ENCODE measurements at places on chromosomes 12 and 14. TPM values are rescaled to one million over a fixed set of nuclear protein-coding genes. Genes with fewer than 3 reads are reported as not detected.

The TRPV4 gene
- 2.9 TPM for total RNA-seq

DNA sequence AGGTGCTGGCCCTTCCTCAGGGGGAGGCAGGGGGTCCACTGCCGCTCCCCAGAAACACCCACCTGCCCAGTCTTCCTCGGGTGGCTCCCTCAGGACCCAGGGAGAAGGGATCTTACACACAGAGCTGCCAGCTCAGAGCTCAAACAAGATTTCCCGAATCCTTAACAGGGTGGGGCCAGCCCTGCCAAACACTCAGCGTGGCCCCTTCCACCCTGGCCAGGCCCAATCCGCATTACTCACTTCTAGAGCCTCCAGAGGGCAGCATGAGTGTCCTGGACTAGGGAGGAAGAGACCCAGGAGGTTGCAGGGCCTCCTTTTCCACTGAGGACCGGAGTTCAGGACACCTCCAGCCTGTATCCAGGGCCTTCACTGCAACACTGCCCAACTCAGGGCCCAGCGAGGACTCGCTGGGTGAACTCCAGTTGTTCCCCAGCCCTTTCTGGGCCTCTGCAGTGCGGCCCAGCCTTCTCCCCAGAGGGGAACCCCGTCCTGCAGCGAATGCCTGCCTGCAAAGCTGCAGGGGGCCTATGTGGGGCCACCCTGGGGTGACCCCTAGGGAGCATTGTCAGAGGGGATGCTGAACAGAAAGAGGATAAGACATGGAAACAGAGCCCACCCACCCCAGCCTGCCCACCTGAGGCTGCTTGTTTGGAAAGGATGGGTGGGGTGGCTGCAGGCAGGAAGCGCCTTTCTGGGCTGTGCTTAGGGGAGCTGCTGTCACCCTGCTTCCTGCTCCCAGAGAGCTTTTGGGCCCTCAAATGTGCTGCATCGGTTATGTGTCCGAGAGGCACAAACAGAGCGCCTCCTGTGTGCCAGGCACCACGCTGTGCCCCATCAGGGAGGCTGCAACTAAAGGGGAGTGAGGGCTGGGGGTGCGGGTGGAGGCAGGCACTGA is 43.8 kb downstream of the CCNK start:
- no peaks in the 10 kb centered on the region for H3K36me3 ChIP-seq
- peaks cover 15% of the 10 kb centered on the region for H3K4me1 ChIP-seq
- H3K4me3 ChIP-seq = no peak overlapping the region
- no peaks in the 10 kb centered on the region for H3K27me3 ChIP-seq
- peak; percentile 53 for DNase-seq

The KCNC2 gene
- not detected for total RNA-seq

- H3K4me1 ChIP-seq = peaks cover 50% of the 10 kb centered on the region
- no peaks in the 10 kb centered on the region for H3K27me3 ChIP-seq
- peak overlapping the region; percentile 59 for H3K4me3 ChIP-seq
- H3K27ac ChIP-seq = peak overlapping the region; percentile 99
These were observed 49.4 kb downstream of the CD9 start for GRCh38 chr12:6249580-6249979.

GRCh38 chr12:124498275-124499189 is 68.9 kb downstream of the NCOR2 start:
- no peak overlapping the region for H3K4me3 ChIP-seq
- no peak for DNase-seq
- H3K4me1 ChIP-seq = peaks cover 46% of the 10 kb centered on the region
- no peaks in the 10 kb centered on the region for H3K27me3 ChIP-seq

- H3K27ac ChIP-seq = no peak overlapping the region
- H3K36me3 ChIP-seq = peaks cover 8% of the 10 kb centered on the region
- H3K4me1 ChIP-seq = no peaks in the 10 kb centered on the region
These were observed 95.4 kb downstream of the TTC7B start for GRCh38 chr14:90720832-90721231.

- no peak overlapping the region for H3K27ac ChIP-seq
- no peak for DNase-seq
- no peaks in the 10 kb centered on the region for H3K27me3 ChIP-seq
- peaks cover 5% of the 10 kb centered on the region for H3K4me1 ChIP-seq
- no peak overlapping the region for H3K4me3 ChIP-seq
These were observed 4.5 kb downstream of the TAS2R50 start for GRCh38 chr12:10982244-10982643.

GRCh38 chr12:53594897-53595615 is 31.1 kb downstream of the ATF7 start:
- H3K4me1 ChIP-seq = peaks cover 5% of the 10 kb centered on the region
- H3K27me3 ChIP-seq = no peaks in the 10 kb centered on the region
- H3K4me3 ChIP-seq = no peak overlapping the region

GRCh38 chr12:26198742-26199141 is 3.4 kb downstream of the SSPN start:
- DNase-seq = no peak
- H3K4me3 ChIP-seq = no peak overlapping the region
- no peaks in the 10 kb centered on the region for H3K36me3 ChIP-seq
- no peak overlapping the region for H3K27ac ChIP-seq
- 0 out of 2 replicates have a peak, but pooled peaks cover 5% of the 10 kb centered on the region for H3K4me1 ChIP-seq

The LRP1-AS gene
- 1.1 TPM for total RNA-seq

The IFNG-AS1 gene
- total RNA-seq = not detected

- no peak overlapping the region for H3K27ac ChIP-seq
- H3K4me3 ChIP-seq = no peak overlapping the region
- no peaks in the 10 kb centered on the region for H3K27me3 ChIP-seq
- no peaks in the 10 kb centered on the region for H3K4me1 ChIP-seq
These were observed 149.2 kb upstream of the SYT10 start for GRCh38 chr12:33588725-33589405.

DNA sequence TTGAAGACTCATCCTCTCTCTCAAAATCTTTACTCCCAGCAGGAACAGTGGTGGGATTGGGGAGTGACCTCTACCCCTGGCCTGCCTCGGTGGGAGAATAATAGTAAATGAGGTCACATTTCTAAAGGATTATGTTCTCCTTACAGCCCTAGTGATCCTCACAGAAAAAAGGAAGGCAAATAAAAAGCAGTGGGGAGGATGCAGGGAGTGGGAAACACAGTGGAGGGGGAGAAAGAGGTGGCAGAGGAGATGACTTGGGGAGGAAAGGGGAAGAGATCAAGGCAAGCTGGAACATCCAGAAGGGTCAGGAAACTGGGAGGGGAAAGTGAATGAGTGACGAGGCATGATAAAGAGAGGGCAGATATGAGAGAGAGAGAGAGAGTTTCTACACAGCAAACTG is 8.3 kb upstream of the SYNDIG1L start:
- no peak overlapping the region for H3K4me3 ChIP-seq
- DNase-seq = no peak
- no peaks in the 10 kb centered on the region for H3K36me3 ChIP-seq
- no peak overlapping the region for H3K27ac ChIP-seq

- no peak for DNase-seq
- H3K4me3 ChIP-seq = no peak overlapping the region
- H3K4me1 ChIP-seq = no peaks in the 10 kb centered on the region
- no peaks in the 10 kb centered on the region for H3K27me3 ChIP-seq
- H3K36me3 ChIP-seq = no peaks in the 10 kb centered on the region
- H3K27ac ChIP-seq = no peak overlapping the region
These were observed 460.8 kb downstream of the BCAT1 start for GRCh38 chr12:24488091-24488596.

The SLC22A17 gene
- 2.8 TPM for total RNA-seq

The KRT85 gene
- not detected for total RNA-seq

DNA sequence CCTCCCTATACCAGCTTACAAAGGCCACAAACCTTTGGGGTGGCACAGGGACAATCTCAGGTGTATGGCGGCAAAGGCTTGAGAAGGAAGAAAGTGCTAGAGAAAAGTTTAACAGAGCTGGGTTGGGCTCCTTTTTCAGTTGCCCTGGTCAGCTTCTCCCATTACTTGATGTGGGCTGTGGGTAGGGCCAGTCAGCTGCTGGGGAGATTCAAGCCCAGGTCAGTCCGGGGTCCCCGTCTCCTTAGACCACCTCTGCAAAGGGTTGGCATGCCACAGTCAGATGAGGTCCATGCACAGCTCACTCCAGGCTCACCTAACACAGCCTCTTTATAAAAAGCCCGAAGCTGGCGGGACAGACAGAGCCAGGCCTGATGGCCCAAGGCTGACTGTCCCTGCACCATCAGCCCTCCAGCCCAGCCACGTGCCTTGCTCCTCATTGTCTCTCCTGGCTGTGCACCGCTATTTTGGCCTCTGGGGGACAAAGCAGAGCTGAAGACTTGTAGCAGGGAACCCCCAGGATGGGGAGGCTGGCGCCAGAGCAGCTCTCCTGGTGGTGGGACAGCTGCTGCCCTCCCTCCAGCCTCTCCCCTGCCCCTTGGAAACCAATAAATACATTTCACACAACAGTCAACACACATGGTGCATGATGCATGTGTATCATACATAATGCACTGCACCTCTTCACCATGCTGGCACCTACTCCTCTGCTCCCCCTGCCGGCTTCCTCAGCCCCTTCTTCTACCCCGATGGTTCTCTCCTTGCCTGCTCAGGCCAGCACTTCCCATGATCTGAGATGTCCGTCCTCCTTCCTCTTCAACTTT is 61.7 kb upstream of the DDX11 start:
- H3K27ac ChIP-seq = no peak overlapping the region
- no peak for DNase-seq
- peaks cover 26% of the 10 kb centered on the region for H3K4me1 ChIP-seq
- H3K4me3 ChIP-seq = no peak overlapping the region
- no peaks in the 10 kb centered on the region for H3K36me3 ChIP-seq

- no peak overlapping the region for H3K27ac ChIP-seq
- no peak overlapping the region for H3K4me3 ChIP-seq
- no peak for DNase-seq
- H3K27me3 ChIP-seq = peaks cover 5% of the 10 kb centered on the region
- H3K36me3 ChIP-seq = no peaks in the 10 kb centered on the region
These were observed 97.5 kb downstream of the LRRC74A start for GRCh38 chr14:76923431-76924370.

The MTA1 gene
- 117 TPM for total RNA-seq

GRCh38 chr12:10102322-10102721 is 3.5 kb upstream of the CLEC1A start:
- no peaks in the 10 kb centered on the region for H3K4me1 ChIP-seq
- H3K4me3 ChIP-seq = no peak overlapping the region
- DNase-seq = no peak
- no peaks in the 10 kb centered on the region for H3K36me3 ChIP-seq
- no peak overlapping the region for H3K27ac ChIP-seq

GRCh38 chr12:95790033-95790916 is at the start of gene NTN4:
TSS of gene NTN4 (minus strand) at chr12:95790764. CDS start at chr12:95790309, 455 bp downstream.
- peak within 1 kb of the TSS; percentile 22 for H3K27ac ChIP-seq
- peak within 1 kb of the TSS; percentile 71 for H3K4me3 ChIP-seq
- H3K36me3 ChIP-seq = no peaks in the 10 kb centered on the region
- peaks cover 13% of the 10 kb centered on the region for H3K27me3 ChIP-seq
- DNase-seq = peak; percentile 36

- H3K36me3 ChIP-seq = no peaks in the 10 kb centered on the region
- H3K4me1 ChIP-seq = peaks cover 3% of the 10 kb centered on the region
- H3K27me3 ChIP-seq = no peaks in the 10 kb centered on the region
- peak; percentile 28 for DNase-seq
These were observed 37.8 kb upstream of the NAA30 start for GRCh38 chr14:57352396-57353170.

DNA sequence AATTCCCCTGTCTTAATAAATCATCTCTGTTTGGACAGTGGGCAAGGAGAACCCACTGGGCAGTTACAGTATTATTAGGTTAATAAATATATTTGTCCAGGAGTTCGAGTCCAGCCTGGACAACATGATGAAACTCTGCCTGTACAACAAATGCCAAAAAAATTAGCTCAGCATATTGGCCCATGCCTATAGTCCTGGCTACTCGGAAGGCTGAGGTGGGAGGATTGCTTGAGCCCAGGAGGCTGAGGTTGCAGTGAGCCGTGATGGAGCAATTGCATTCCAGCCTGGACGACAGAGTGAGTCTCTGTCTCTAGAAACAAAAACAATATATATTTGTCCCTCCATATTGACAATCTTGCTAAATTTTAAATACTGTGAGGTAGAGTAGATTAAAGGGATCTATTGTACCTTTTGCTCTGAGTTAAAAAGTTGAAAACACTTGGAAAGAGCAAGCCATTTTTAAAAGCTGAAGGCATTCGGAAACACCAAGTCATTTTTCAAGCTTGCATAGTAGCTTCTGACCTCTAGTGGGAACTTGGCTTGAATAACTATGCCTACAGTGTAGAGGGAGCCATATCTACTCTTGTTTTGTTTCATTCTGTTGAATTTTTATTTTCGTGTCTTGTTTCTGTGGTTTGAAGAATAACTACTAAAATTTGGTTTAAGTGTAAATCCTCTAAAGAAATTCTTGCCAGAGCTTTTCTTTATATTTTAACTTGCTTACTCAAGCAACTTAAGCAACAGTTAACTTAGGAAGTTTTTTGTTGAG is 14.6 kb upstream of the EEA1 start:
- H3K27me3 ChIP-seq = no peaks in the 10 kb centered on the region
- no peak overlapping the region for H3K4me3 ChIP-seq
- H3K4me1 ChIP-seq = peaks cover 17% of the 10 kb centered on the region
- no peaks in the 10 kb centered on the region for H3K36me3 ChIP-seq
- H3K27ac ChIP-seq = no peak overlapping the region
- no peak for DNase-seq

DNA sequence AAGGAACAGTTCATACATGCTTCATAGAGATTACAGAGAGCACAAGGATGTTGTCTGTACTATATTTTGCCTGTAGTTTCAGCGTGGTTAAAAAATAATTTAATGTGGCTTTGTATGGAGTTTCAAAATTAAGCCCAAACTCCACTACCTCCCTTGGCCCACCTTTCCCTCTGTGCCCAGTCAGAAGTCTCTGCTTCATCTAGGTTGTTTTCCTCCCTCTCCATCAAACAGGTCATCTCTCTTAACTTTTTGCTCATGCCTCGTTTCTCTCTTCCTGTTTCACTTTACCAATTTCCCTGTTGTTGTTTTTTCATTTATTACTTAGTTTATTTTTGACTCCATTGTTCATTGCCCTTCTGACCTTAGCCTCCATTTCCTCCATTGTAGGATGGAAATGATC is 94.9 kb upstream of the NEDD1 start:
- H3K27me3 ChIP-seq = no peaks in the 10 kb centered on the region
- DNase-seq = no peak
- no peak overlapping the region for H3K27ac ChIP-seq
- 0 out of 2 replicates have a peak, but pooled peaks cover 7% of the 10 kb centered on the region for H3K4me1 ChIP-seq
- no peaks in the 10 kb centered on the region for H3K36me3 ChIP-seq

- no peak overlapping the region for H3K27ac ChIP-seq
- DNase-seq = no peak
- no peaks in the 10 kb centered on the region for H3K4me1 ChIP-seq
- H3K27me3 ChIP-seq = no peaks in the 10 kb centered on the region
These were observed 13.2 kb upstream of the MAP4K5 start for GRCh38 chr14:50545618-50546017.

The NINJ2 gene
- not detected for total RNA-seq

GRCh38 chr12:30719060-30719459 is 23.4 kb upstream of the IPO8 start:
- H3K27ac ChIP-seq = no peak overlapping the region
- DNase-seq = no peak
- no peaks in the 10 kb centered on the region for H3K4me1 ChIP-seq
- no peaks in the 10 kb centered on the region for H3K27me3 ChIP-seq
- no peak overlapping the region for H3K4me3 ChIP-seq
- peaks cover 62% of the 10 kb centered on the region for H3K36me3 ChIP-seq

GRCh38 chr14:96637521-96637920 is 135.3 kb downstream of the PAPOLA start:
- H3K27me3 ChIP-seq = no peaks in the 10 kb centered on the region
- DNase-seq = no peak
- H3K4me1 ChIP-seq = no peaks in the 10 kb centered on the region
- no peak overlapping the region for H3K27ac ChIP-seq

The NANOG gene
- total RNA-seq = not detected

GRCh38 chr12:92365836-92366235 is 220.2 kb upstream of the BTG1 start:
- peaks cover 39% of the 10 kb centered on the region for H3K4me1 ChIP-seq
- no peak for DNase-seq
- no peak overlapping the region for H3K4me3 ChIP-seq
- H3K27me3 ChIP-seq = no peaks in the 10 kb centered on the region

The KIF26A gene
- total RNA-seq = 72.1 TPM

- H3K4me3 ChIP-seq = no peak overlapping the region
- H3K36me3 ChIP-seq = no peaks in the 10 kb centered on the region
- peak; percentile 89 for DNase-seq
These were observed 12.9 kb downstream of the SPRYD3 start for GRCh38 chr12:53065975-53066931.

Data from SJCRH30 (cell line).